ENCODE measurements at places on chromosomes 12 and 14. TPM values are rescaled to one million over a fixed set of nuclear protein-coding genes. Genes with fewer than 3 reads are reported as not detected.

The BMAL2 gene
- 13.5 TPM for polyA plus RNA-seq

The UNG gene
- polyA plus RNA-seq, result 77.6 TPM

The ADGRD1 gene
- polyA plus RNA-seq, result 0.36 TPM

- DNase-seq, result no peak
Observed at GRCh38 chr12:7784701-7785100, 4.5 kb upstream of the NANOG start.

GRCh38 chr12:23887055-23887835 is 62.2 kb downstream of the SOX5 start:
- no peak for DNase-seq

- DNase-seq, result peak; percentile 14
Observed at GRCh38 chr14:71739273-71739990, 192.8 kb upstream of the RGS6 start.

DNA sequence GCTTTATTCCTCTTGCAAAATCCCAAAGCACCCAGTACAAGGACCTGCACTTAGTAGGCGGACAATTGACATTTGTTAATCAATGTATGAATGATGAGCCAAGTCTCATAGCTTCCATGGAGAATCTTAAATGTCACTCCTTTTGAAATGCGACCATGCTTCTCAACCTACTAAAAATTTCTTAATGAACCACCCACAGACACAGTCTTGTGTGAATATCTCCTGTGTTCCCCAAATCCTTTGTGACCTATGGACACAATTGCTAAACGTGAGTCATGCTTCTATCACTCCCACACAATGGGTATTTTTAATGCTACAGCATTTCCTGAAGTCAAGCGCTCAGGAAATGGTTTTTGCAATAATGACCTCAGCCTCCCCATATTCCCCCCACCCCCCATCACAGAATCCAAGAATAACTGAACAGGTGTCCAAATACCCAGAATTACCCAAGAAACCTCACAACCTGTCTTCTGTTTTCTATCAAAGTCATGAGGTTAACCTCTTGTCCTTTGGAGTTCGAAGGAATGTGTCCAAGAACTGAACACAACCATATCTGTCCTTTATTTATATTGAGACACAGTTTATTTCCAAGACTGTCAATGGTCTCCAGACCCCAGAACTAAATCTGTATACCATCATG is 163.6 kb upstream of the PLEKHG7 start:
- DNase-seq, result peak; percentile 58

DNA sequence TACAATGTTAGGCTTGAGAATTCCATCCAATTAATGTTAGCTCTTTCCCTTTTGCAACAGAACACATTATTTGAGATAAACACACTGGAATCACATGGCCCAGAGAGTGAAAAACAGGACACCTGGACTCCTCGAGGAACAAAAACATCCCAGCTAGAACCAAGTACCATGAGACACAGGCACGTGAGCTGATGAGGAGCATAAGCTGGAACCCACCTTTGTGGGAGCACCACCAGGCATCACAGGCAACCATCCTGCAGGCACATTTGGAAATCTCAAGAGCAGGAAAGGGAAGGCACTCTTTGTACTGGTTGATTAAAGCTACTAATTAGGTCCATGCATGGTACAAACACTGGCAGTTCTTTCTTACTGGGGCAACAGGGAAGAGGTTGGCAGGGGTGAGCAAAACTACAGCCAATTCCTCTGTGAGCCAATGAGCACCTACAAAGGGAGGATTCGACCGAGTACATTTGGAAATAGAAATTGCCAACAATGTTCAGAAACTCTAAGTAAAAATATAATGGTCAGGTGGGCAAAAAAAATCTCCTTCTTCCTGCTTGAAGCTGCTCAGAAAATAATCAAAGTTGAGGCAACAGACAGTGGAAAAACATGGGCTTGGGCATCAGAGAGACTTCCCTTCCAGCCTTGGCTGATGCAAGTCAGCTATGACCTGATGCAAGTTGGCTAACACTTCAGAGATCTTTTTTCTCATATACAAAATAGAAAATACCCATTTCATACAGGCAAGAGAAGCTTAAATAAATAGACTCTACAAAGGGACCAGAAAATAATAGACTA is 216.7 kb downstream of the NUAK1 start:
- peak; percentile 43 for DNase-seq

GRCh38 chr12:45469902-45470301 is 254.0 kb downstream of the ANO6 start:
- DNase-seq, result no peak

- no peak for DNase-seq
Observed at GRCh38 chr14:31283578-31284252, 76.1 kb upstream of the HECTD1 start.

DNA sequence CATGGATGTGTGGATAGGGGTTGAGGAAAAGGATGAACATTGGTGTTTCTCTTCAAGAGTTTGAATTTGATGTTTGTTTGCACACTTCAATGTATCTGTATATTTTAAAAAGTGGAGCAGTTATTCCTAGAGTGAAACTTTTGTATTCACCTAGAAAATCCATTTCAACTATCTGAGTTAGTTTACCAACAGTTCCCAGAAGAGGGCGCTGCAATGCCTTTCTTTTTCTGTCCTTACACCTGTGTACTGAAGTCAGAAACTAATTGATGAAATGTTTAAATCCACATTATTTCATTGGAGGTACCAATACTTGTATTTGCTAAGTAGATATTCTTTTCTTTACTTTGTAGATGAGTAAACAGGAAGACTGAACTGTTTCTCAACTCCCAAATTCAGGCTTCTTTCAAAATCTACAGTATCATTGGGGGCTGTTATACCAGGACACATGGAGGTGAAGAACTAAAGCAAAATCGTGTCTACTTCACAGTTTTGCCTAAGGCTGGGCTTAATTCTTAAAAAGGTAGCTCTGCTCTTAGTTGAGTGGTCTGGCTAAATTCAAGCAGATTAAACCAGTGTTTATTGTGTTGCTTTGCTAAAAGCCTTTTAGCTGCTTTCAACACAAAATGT is 26.6 kb upstream of the KLRB1 start:
- peak; percentile 32 for DNase-seq

- DNase-seq, result no peak
Observed at GRCh38 chr14:40847480-40847879, 759.2 kb upstream of the LRFN5 start.

- DNase-seq, result no peak
Observed at GRCh38 chr14:47821135-47821534, 145.7 kb upstream of the MDGA2 start.

DNA sequence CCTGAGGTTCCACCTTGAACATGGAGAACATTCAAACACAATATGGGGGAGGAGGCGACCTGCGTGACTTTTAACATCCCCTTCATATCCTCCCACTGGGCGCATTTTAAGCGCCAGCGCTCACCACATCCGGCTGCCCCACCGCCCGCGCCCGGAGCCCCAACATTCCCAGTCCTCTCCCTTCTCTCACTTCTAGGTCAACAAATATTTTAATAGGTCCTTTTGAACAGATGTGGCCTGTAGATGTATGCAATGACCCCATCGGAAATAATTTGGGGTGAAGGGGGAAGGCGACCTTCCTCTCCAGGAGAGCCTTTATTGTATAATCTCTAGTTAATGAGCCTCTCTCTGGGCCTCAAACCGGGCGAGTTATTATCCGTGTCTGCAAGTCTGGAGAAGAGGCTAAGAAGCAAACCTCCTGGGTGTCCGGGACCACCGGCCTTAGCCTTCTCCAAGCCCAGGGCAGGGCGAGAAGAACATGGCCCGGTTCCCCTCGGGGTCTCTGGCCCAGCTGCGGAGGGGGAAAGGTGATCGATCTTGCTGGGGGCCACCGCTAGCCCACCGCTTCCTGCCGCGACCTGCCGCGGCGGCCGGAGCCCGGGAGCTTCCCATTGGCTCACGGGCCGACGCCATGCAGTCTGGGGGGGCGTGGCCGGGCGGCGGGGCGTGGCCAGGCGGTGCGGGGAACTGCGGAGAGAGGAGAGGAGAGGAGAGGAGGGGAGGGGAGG is 83.2 kb upstream of the HMGA2 start:
- peak; percentile 82 for DNase-seq

DNA sequence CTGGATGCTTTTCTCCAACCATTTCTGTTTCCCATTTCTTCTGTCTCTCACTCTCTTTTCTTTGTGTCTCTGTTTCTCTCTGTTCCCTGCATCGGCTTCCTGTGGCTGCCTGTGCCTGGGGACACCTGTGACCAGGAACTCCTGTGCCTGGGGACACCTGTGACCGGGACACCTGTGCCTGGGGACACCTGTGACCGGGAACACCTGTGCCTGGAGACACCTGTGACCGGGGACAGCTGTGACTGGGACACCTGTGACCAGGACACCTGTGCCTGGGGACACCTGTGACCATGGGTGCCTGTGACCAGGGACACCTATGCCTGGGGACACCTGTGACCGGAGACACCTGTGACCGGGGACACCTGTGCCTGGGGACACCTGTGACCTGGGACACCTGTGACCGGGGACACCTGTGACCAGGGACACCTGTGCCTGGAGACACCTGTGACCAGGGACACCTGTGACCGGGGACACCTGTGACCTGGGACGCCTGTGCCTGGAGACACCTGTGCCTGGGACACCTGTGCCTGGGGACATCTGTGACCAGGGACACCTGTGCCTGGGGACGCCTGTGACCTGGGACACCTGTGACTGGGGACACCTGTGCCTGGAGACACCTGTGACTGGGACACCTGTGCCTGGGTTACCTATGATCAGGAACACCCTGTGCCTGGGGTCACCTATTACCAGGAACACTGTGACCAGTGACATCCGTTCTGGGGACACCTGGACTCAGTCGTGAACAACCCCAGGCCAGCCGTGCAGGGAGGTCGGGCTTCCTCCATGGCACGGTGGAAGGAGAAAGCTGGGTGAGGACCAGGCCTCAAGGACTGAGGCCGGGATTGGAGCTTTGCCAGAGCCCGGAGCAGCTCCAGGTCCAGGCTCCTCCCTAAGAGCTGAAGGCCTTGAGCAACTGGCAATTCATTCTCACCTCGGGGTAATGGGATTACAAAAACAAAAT is 23.4 kb upstream of the FBRSL1 start:
- DNase-seq, result no peak

DNA sequence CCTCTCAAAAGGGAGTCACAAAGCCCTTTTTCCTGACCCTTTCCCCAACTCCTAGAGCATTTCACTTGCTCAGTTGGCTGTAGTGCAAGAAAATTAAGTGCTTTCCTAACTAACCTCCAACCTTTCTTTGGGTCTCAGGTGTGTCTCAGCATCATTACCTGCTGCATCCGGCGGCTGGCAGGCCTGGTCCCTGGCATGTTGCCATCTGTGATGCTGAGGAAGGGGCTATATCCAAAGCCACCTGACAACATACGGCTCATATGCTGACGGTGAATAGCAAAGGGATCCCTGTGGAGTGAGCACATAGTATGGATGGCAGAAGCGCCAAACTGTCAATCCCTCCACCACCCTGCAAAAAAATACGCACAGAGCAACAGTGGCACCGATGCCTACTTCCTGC is 1.2 kb downstream of the MLF2 start:
- no peak for DNase-seq

DNA sequence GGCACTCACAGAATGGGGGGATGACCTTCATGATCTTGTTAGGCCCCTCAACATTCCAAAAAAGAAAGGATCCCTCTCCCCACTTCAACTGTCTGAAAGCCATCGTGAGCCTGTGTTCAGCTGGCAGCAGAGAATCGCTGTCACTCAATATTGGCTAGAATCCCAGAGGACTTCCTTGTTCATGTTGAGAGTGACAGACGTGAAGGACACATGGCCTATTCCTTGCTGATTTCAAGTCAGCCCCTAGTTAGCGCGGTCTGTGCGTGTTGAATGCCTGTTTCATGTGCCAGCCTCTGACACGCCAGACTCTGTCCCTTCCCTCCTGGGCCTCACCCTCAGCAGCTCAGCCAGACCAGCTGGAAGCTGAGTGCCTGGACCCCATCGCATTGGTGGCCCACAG is 43.1 kb downstream of the DNAH10 start:
- no peak for DNase-seq

- no peak for DNase-seq
Observed at GRCh38 chr14:54105406-54105805, 148.8 kb upstream of the BMP4 start.

- DNase-seq, result no peak
Observed at GRCh38 chr12:111904446-111904975, 62.5 kb downstream of the MAPKAPK5 start.

- DNase-seq, result peak; percentile 35
Observed at GRCh38 chr14:79369359-79370332, 841.7 kb downstream of the DIO2 start.

DNA sequence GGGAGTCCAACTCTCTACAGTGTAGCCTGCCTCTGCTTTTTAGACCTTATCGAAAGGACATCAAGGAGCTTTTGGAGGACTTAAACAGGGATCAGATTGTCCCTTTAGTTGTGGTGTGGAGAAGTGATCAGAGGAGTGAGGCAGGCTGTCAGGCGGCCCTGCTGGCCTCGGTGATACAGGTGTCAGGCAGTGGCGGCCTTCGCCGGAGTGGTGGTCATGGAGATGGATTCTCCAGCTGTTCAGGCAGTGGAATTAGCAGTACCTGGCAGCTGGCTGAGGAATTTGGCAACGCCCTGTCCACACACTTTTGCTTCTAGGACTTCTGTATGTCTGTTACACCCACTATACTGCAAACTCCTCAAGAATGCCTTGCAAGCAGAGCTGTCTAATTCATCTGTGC is 4.2 kb upstream of the CLMN start:
- no peak for DNase-seq

DNA sequence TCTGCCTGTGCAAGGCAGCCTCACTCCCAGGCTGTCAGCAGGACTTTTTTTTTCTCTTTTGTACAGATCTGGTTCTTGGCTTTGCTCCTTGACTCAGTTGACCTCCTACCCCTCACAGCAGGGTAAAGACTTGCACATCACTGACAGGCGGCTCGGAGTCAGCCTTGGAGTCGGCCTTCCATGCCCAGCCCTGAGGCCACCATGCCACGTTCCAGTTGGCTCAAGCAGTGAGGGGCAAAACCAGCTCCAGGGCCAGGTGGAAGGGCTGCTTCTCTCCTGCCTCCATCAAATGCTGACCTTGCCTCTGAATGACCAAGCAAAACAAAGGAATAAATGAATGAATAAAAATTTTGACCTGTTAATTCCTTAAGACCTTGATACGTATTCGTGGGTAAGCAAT is 27.6 kb downstream of the JAG2 start:
- DNase-seq, result no peak

GRCh38 chr14:33504246-33505099 is 446.4 kb downstream of the EGLN3 start:
- no peak for DNase-seq

GRCh38 chr14:61611880-61612630 is 83.3 kb upstream of the HIF1A start:
- DNase-seq, result no peak
